ENCODE measurements at places on chromosomes 6 and 20. TPM values are rescaled to one million over a fixed set of nuclear protein-coding genes. Genes with fewer than 3 reads are reported as not detected.

- DNase-seq, result no peak
- H3K27ac ChIP-seq, result no peak overlapping the region
- H3K27me3 ChIP-seq, result no peaks in the 10 kb centered on the region
- no peaks in the 10 kb centered on the region for H3K4me1 ChIP-seq
Measured at GRCh38 chr6:13769655-13770053, 44.7 kb downstream of the MCUR1 start.

GRCh38 chr6:130118236-130118635 is 99.9 kb downstream of the L3MBTL3 start:
- no peaks in the 10 kb centered on the region for H3K4me1 ChIP-seq
- H3K36me3 ChIP-seq, result no peaks in the 10 kb centered on the region
- DNase-seq, result no peak
- no peak overlapping the region for H3K27ac ChIP-seq

- H3K36me3 ChIP-seq, result no peaks in the 10 kb centered on the region
- no peaks in the 10 kb centered on the region for H3K4me1 ChIP-seq
- DNase-seq, result no peak
- peaks cover 18% of the 10 kb centered on the region for H3K27me3 ChIP-seq
Measured at GRCh38 chr20:63032861-63033793, 26.4 kb upstream of the BHLHE23 start.

The MYB gene
- not detected for total RNA-seq

The TBX18 gene
- total RNA-seq, result 13.1 TPM

The HTR1E gene
- not detected for total RNA-seq

The NT5E gene
- 7.1 TPM for total RNA-seq

The FOXF2 gene
- not detected for total RNA-seq

DNA sequence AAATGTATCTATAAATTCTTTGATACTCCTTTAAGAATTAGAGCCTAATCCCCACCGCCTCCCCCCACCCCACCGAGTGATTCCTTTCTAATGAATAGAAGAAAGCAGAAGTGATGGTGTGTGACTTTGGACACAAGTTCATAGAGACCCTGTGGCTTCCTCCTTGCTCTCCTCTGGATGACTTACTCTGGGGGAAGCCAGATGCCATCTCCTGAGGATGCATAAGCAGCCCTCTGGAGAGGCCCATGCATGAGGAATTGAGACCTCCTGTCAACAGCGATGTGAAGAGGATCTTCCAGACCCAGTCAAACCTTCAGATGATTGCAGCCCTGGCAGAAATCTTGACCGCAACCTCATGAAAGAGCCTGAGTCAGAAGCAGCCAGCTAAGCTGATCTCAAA is 21.1 kb downstream of the AHCY start:
- H3K36me3 ChIP-seq, result peaks cover 65% of the 10 kb centered on the region
- H3K4me1 ChIP-seq, result no peaks in the 10 kb centered on the region
- no peak overlapping the region for H3K27ac ChIP-seq
- no peaks in the 10 kb centered on the region for H3K27me3 ChIP-seq
- DNase-seq, result no peak

- H3K4me3 ChIP-seq, result no peak overlapping the region
- H3K4me1 ChIP-seq, result no peaks in the 10 kb centered on the region
- no peaks in the 10 kb centered on the region for H3K27me3 ChIP-seq
- H3K36me3 ChIP-seq, result no peaks in the 10 kb centered on the region
Measured at GRCh38 chr20:51182571-51182970, 159.7 kb upstream of the KCNG1 start.

The PNLDC1 gene
- total RNA-seq, result 0.33 TPM

GRCh38 chr20:25044660-25045342 is 13.1 kb downstream of the ACSS1 start:
- no peak for DNase-seq
- peaks cover 98% of the 10 kb centered on the region for H3K4me1 ChIP-seq
- H3K4me3 ChIP-seq, result no peak overlapping the region

- no peak overlapping the region for H3K27ac ChIP-seq
- no peaks in the 10 kb centered on the region for H3K4me1 ChIP-seq
- DNase-seq, result no peak
Measured at GRCh38 chr6:10014557-10014956, 400.3 kb downstream of the TFAP2A start.

DNA sequence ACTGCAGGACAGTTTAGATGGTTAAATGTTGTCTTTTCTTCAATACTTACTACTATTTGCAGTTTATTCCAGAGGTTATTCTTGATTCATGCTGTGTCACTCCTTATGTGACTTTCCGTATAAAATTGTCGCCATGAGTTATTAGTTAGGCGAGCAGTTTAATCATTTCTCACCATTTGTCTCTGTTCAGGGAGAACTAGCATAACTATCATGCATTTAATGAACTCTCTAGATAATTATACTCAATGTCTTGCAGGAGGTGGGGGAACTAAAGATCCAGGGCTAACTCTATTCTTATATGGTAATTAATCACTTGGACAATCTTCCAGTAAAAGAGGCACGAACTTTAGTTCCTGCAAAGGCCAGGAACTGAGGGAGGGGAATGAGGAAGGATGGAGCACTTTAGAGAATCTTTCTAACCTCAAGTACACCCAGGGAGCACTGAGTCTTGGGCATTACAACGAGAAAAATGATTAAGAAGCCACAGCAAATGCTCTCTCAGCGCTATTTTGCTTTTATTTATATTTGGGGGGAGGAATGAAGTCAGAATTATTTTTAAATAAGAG is 58.3 kb downstream of the IYD start:
- H3K36me3 ChIP-seq, result no peaks in the 10 kb centered on the region
- no peak overlapping the region for H3K27ac ChIP-seq
- no peaks in the 10 kb centered on the region for H3K4me1 ChIP-seq
- no peak overlapping the region for H3K4me3 ChIP-seq
- no peak for DNase-seq
- no peaks in the 10 kb centered on the region for H3K27me3 ChIP-seq

DNA sequence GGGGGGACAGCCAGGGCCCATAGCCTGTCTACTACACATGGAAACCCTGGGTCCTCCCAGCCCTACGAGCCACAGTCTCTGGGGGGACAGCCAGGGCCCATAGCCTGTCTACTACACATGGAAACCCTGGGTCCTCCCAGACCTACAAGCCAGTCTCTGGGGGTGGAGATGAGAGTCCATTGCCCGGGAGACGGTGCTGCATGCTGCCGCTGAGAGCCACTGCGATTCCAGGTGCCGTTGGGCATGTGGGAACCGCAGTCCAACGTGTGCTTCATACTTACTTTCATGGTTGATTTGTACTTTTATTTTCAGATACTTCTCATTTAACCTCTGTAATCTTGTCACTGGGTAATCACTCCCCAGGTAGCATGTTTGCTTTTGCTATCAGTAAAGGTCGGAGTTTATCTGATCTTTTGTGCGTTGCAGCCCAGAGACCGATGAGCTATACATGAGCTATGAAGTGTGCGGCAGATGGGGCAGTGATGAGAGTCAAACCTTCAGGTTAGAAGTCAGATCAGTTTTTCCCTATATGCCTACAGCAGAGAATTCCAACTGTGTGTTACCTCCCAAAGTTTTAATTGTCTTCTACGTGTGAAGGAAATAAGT is 58.2 kb downstream of the SMOC2 start:
- H3K27ac ChIP-seq, result no peak overlapping the region
- DNase-seq, result no peak
- no peaks in the 10 kb centered on the region for H3K4me1 ChIP-seq
- no peak overlapping the region for H3K4me3 ChIP-seq
- no peaks in the 10 kb centered on the region for H3K36me3 ChIP-seq

- H3K4me3 ChIP-seq, result no peak overlapping the region
- H3K27me3 ChIP-seq, result no peaks in the 10 kb centered on the region
- peak overlapping the region; percentile 68 for H3K27ac ChIP-seq
Measured at GRCh38 chr6:158030380-158031300, 49.0 kb downstream of the SYNJ2 start.

GRCh38 chr20:44770484-44771171 is 25.0 kb downstream of the KCNK15 start:
- no peak overlapping the region for H3K4me3 ChIP-seq
- no peaks in the 10 kb centered on the region for H3K27me3 ChIP-seq
- H3K36me3 ChIP-seq, result no peaks in the 10 kb centered on the region
- no peak overlapping the region for H3K27ac ChIP-seq

- H3K27ac ChIP-seq, result no peak overlapping the region
- no peak overlapping the region for H3K4me3 ChIP-seq
- no peaks in the 10 kb centered on the region for H3K27me3 ChIP-seq
- no peak for DNase-seq
- no peaks in the 10 kb centered on the region for H3K4me1 ChIP-seq
- no peaks in the 10 kb centered on the region for H3K36me3 ChIP-seq
Measured at GRCh38 chr6:46098678-46099077, 31.1 kb upstream of the ENPP4 start.

The PERP gene
- total RNA-seq, result 57.8 TPM

- no peak overlapping the region for H3K4me3 ChIP-seq
- no peak for DNase-seq
- no peaks in the 10 kb centered on the region for H3K27me3 ChIP-seq
- peaks cover 4% of the 10 kb centered on the region for H3K4me1 ChIP-seq
Measured at GRCh38 chr20:37839432-37839827, 63.5 kb upstream of the VSTM2L start.

DNA sequence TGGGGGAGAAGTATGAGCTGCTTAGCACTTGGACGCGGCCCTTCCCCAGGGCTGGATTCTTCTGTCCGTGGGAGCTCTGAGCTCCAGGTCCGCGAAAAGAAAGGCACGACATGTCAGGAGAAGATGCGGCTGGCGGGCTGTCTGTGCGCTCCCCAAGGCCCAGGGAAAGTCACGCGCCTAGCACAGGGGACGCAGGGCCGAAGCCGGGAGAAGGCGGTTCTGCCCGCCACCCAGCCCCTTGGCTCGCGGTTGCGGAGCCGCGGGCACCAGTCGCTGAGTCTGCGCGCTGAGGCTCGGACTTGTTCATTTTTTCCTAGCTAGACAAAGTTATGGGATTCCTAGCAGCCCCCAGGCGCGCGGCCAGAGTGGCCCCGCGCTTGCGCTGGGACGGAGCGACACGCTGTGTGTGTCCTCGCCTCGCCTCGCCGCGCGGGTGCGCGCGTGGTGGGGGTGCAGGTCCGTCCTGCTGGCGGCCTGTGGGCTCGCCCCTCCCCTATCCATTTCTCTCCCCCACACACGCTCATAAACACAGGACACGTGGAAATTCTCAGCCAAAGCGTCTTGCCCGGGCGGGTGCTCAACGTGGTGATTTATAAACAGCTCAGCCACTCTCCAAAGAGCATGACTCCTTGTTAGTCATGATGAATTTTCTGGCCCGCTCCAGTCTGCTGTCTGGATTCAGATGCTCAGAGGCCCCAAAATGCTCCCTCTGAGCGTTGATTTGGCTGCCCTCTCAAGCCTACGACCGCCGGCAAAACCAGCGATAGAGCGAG is 1.9 kb upstream of the POU3F2 start:
- peaks cover 60% of the 10 kb centered on the region for H3K27me3 ChIP-seq
- peak overlapping the region; percentile 56 for H3K4me3 ChIP-seq
- H3K27ac ChIP-seq, result no peak overlapping the region
- no peaks in the 10 kb centered on the region for H3K4me1 ChIP-seq
- DNase-seq, result no peak

GRCh38 chr6:108464418-108465097 is 96.2 kb upstream of the FOXO3 start:
- DNase-seq, result no peak
- H3K27ac ChIP-seq, result no peak overlapping the region
- no peaks in the 10 kb centered on the region for H3K36me3 ChIP-seq
- H3K27me3 ChIP-seq, result no peaks in the 10 kb centered on the region

DNA sequence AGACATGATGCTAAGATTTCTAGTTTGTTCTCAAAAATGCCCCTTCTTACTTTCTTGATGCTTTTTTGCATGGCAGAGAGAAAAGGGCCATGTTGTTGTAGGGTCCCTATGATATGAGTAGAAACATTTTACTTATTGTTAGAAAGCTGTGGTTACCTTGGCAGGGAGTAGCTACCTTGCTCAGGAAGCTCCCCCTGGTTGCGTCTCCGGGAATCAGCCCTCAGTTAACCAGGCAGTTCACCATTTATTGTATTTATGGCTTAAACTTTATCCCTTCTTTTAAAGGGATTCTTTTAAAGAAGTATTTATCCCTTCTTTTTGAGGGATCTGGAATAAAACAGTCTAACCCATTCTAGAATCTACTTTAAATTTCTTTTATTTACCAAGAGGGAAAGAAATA is 113.9 kb upstream of the PROKR2 start:
- no peaks in the 10 kb centered on the region for H3K27me3 ChIP-seq
- DNase-seq, result no peak
- no peak overlapping the region for H3K27ac ChIP-seq
- H3K4me3 ChIP-seq, result no peak overlapping the region
- H3K36me3 ChIP-seq, result no peaks in the 10 kb centered on the region

GRCh38 chr6:156925718-156926607 is 148.8 kb downstream of the ARID1B start:
- H3K27me3 ChIP-seq, result no peaks in the 10 kb centered on the region
- H3K4me3 ChIP-seq, result no peak overlapping the region
- no peak for DNase-seq
- H3K36me3 ChIP-seq, result no peaks in the 10 kb centered on the region
- no peaks in the 10 kb centered on the region for H3K4me1 ChIP-seq
